ENCODE measurements at places on chromosomes 16 and 17. TPM values are rescaled to one million over a fixed set of nuclear protein-coding genes. Genes with fewer than 3 reads are reported as not detected.

DNA sequence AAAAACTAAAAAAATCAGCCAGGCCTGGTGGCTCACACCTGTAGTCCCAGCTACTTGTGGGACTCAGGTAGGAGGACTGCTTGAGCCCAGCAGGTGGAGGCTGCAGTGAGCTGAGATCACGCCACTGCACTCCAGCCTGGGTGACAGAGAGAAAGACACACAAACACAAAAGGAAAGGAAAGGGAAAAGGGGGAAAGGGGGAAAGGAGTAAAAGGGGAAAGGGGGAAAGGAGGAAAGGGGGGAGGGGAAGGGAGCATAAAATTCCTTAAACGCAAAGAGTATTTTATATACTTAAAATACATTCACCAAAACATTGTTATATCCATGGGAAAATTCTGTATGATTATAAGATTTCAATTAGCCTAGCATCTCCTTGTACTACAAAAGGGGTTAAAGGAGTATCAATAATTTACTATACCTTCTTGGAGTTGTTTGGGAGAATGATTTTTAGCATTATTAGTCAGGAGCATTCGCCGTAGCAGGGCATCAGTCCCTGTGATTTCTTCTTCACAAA lies 17.3 kb upstream of the BRIP1 start:
- H3K27ac ChIP-seq = no peak overlapping the region
- DNase-seq = no peak
- peaks cover 27% of the 10 kb centered on the region for H3K36me3 ChIP-seq
- H3K4me1 ChIP-seq = no peaks in the 10 kb centered on the region
- no peak overlapping the region for H3K4me3 ChIP-seq

GRCh38 chr16:84751947-84752346 lies 52.1 kb downstream of the USP10 start:
- peaks cover 15% of the 10 kb centered on the region for H3K36me3 ChIP-seq
- peaks cover 60% of the 10 kb centered on the region for H3K4me1 ChIP-seq
- H3K27me3 ChIP-seq = no peaks in the 10 kb centered on the region
- H3K4me3 ChIP-seq = peak overlapping the region; percentile 1
- H3K27ac ChIP-seq = peak overlapping the region; percentile 66

SRL gene
- not detected for total RNA-seq

DNA sequence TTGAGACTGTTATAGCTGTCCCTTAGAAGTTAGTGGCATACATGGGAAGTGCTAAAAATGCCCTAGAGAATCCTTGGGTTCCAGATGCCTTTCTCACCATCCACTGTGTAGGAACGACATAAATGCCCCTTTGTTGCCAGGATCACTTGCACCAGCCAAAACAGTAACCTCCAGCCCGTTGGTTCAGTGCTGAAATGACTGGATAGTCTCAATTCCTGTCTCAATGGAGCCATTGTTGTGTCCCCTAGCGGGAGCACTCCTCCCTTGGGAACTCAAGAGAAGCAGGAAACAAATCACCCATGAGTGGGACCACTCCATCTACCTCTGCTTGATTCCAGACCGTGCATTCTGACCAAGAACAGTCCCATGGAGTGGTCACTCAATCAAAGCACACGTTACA lies 23.1 kb downstream of the MPHOSPH6 start:
- peaks cover 18% of the 10 kb centered on the region for H3K36me3 ChIP-seq
- H3K4me1 ChIP-seq = no peaks in the 10 kb centered on the region
- H3K27me3 ChIP-seq = no peaks in the 10 kb centered on the region
- DNase-seq = no peak
- H3K4me3 ChIP-seq = no peak overlapping the region
- no peak overlapping the region for H3K27ac ChIP-seq

STH gene
- total RNA-seq = not detected

- H3K4me3 ChIP-seq = no peak overlapping the region
- no peaks in the 10 kb centered on the region for H3K36me3 ChIP-seq
- no peaks in the 10 kb centered on the region for H3K4me1 ChIP-seq
Observed at GRCh38 chr17:79221597-79221996, 147.0 kb downstream of the ENGASE start.
